ENCODE measurements at places on chromosomes 3 and 15.

DNA sequence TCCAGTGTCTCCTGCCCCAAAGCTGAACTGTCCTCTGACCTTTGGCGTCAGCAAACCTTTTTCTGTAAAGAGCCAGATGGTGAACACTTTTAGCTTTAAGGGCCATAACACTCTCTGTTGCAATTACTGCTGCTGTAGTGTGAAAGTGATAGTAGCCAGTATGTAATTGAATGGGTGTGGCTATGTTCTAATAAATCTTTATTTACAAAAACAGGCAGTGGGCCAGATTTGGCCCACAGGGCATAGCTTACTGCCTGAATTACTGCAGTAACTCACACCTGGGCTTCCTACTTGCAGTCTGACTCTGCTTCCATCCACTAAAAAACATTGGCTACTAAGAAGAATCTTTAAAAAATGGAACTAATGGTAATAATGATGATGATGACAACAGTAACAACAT is 68.0 kb upstream of the SLC6A11 start:
- DNase-seq = no peak

- no peak for DNase-seq
These were observed 48.9 kb upstream of the AGTR1 start for GRCh38 chr3:148648685-148649352.

- no peak for DNase-seq
These were observed 6.4 kb downstream of the NUDT16 start for GRCh38 chr3:131387796-131388489.

- DNase-seq = peak; percentile 4
These were observed 151.9 kb upstream of the LINGO1 start for GRCh38 chr15:77784361-77785292.

GRCh38 chr15:41798607-41799487 is 24.6 kb downstream of the MAPKBP1 start:
- no peak for DNase-seq

- no peak for DNase-seq
These were observed 228.5 kb downstream of the ZBBX start for GRCh38 chr3:167151636-167152035.

DNA sequence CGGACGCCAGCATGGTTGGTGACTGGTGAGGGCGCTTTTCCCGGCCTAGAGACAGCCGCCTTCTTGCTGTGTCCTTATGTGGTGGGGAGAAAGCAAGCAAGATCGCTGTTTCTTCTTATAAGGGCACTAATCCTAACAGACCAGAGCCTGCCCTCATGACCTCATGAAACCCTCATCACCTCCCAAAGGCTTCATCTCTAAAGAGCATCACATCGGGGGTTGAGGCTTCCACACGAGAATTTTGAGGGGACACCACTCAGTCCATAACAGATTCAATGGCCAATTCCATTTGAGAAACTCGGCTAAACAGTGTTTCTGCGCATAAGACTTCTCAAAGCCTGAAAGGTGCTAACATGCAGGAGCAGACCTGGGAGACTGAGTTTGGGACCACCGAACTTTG is 54.0 kb downstream of the VGLL4 start:
- no peak for DNase-seq

DNA sequence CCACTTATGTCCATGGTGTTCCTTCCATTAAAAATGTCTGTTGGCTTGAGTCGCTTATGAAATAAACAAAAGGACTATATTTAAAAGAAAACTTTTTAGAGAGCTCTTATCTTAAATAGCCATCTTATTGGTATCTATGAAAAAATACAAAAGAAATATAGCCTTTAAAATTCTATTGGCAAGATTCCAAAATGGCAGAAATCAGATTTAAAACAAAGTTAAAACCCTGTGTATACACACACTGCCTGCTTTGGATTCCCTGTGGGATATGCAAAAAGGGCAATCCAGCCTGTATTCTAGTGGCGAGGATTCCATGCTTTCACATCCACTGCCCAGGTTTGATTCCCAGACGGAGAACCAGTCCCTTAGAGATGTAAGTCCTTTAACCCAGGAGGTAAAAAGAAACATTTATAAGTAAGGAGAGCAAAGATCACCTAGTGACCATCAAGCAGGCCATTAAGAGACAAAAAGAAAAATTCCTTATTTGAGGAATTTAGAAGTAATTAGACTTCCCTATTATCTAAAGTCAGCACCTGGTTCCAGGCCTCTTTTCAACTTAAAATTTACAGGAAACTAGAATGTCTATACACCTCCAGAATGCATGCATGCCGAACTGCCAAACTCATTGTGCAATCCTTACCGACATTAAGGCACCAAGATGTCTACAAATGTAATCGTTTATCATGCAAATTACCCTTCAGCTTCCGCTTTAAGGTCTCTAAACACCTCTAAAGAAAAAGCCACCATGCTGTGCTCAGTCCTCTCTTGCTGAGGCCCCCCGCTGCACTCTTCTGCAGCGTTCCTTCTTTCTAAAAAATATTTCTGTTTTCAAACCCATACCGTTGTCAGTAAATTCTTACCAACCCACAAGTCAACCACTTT is 69.6 kb upstream of the STRIT1 start:
- no peak for DNase-seq

DNA sequence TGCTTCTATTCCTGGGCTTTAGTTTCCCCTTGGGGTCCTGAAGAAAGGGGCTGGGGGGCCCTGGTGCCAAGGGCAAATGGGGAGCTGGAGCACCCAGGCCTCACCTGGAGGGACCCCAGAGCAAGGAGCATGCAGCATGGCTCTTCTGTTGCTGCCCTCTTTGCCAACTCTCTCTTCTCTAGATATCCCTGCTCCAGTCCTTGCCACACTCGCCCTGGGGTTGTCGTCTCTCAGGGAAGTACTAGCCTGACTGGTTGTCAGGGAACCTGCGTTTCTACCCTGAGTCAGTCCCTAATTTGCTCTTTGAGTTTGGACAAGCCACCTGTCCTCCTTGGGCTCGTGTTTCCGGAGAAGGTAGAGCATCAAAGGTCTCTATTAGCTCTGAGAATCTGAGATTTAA is 63.7 kb upstream of the UBE2Q2 start:
- DNase-seq = no peak

- DNase-seq = no peak
These were observed 29.8 kb downstream of the IL1RAP start for GRCh38 chr3:190543671-190544070.

- DNase-seq = peak; percentile 59
These were observed 62.3 kb downstream of the UBP1 start for GRCh38 chr3:33377931-33378330.

GRCh38 chr3:185784317-185784716 is 40.5 kb downstream of the IGF2BP2 start:
- DNase-seq = no peak

DNA sequence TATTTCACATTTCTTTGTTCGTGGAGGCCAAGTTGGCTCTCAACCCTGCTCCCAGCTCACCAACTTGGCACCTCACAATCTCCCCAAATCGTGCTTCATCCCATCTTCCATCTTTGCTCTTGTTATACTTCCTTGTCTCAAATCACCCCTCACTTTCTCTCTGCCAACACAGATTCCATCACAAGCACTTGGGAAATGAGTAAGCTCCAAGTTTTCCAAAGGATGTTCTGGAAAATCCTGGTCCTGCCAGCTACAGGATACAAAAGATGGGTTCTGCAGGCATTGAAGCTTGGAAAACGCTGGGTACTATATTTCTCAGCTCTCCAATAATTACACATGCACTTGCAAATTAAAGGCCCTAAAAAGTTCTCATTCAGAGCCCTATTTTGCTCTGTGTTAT is 4.1 kb upstream of the TM4SF4 start:
- DNase-seq = no peak

DNA sequence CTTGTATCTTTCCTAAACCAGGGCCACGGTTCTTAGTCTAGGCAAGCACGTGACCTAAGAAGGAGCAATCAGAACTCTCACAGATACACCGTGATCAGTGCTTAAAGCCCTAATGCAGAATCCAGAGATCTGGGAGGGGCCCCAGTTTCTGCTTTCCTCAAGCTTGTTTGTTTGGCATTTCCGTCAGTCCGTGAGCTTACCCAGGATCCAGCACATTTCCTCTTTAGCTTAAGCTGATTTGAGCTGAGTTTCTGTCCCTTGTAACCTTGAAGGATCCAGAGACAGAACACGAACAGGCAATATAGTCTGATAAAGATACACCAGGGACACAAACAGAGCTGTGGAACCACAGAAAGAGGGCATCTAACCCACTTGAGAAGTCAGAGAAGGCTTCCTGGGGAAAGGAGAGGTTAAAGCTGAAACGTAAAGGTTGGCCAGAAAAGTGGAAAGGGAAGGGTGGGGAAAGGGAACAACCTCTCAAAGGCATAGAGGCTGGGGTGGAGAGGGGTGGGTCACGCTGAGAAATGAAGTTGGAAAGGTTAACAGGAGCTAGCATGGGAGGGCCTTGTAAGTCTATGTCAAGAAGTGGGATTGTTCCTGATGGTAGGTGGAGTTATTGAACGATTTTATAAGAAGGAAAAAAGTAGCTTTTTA is 42.1 kb upstream of the RARB start:
- DNase-seq = no peak

GRCh38 chr15:101351736-101352135 is 56.7 kb upstream of the SNRPA1 start:
- no peak for DNase-seq

GRCh38 chr3:85161544-85161943 is 202.8 kb downstream of the CADM2 start:
- peak; percentile 58 for DNase-seq

DNA sequence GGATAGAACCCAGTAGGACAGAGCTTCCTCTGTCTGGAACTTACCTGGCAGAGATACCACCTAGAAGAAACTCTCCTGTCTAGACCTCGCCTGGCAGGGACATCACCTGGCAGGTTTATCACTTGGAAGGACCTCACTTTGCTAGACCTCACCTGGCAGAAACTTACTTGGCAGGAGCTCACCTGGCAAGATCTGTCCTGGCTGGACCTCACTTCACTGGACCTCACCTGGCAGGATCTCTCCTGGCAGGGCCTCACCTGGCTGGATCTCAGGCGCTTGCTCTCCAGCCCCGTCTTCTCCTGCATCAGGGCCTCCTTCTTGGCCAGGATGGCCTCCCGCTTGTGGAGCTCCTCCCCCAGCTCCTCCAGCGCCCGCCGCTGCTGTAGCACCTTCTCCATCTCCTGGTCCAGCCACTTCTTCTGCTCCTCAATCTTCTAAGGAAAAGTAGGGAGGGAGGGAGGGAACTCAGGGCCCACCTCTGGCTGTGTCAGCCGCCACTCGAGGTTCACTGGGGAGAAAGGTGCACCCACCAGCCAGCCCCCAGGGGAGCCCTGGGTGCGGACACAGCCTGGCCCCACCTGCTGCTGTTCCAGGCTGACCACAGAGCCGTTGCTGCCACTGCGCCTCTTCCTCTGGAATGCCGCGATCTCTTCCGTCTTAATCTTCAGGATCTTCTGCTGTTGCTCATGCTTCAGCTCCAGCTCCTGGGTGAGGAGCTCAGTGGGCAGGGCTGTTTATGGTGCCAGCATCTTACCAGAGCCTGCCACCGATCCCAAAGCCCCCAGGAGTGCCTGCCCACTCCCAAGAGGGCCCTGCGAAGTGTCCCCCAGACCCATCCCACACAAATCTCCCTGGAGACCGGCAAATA is 22.5 kb downstream of the KIF7 start:
- no peak for DNase-seq

DNA sequence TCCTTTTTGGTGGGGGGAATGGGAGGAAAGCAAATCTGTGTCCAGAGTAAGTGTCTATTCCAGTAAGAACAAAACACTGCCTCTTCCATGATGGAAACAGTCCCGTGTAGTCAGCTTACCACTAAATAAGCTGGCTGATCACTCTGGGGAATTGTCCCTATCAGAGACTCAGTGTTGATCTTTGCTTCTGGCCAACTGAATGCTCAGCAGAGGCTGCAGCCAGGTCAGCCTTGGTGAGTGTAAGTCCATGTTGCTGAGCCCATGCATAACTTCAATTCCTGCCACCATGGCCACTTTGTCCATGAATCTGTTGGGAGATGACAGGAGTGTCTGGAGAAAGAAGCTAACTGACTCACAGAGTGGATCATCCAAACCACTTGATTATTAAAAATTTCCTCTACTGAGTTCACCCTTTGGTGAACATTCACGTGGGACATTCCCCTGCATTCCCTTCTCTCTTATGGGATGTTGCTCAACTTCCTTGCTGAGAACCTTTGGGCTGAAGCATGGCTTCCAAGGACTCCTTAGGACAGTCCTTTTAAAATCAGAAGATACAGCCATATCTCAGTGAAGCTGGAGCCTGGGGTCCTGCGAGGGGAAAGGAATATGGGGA is 33.9 kb upstream of the XCR1 start:
- DNase-seq = no peak

GRCh38 chr15:35514759-35515158 is 31.2 kb downstream of the DPH6 start:
- no peak for DNase-seq

- DNase-seq = no peak
These were observed 57.5 kb downstream of the USF3 start for GRCh38 chr3:113638910-113639309.

- DNase-seq = no peak
These were observed 43.4 kb downstream of the DHX30 start for GRCh38 chr3:47846186-47846879.

- DNase-seq = no peak
These were observed 405.0 kb upstream of the IL12A start for GRCh38 chr3:159583662-159584061.

DNA sequence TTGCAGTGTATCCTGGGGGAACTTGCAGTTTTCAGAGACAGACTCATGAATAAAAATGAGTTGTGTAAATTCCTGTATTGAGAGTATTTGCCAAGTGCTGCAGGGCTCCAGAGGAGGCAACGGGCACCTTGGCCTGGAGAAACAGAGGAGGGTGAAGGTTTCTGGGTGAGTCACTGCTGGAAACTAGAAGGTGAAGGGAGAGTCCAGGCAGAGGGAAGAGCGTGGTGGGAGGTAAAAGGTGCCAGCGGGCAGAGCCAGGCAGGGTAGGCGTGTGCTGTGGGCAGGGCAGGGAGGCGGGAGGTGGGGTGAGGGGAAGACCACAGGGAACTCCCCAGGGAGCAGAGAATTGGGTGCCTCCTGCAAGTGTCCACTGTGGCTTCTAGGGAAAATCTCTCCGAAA is 120.8 kb downstream of the SLCO3A1 start:
- no peak for DNase-seq

Data from RCC 7860 (cell line).